Activated CD4-positive, alpha-beta memory T cell treated with anti-CD3 and anti-CD28 coated beads, Interleukin-2, amount 10 ng/mL, durations not matched to agents 7 days and 5 days (primary cell): ENCODE measurements at places on chromosomes 12 and 14. TPM values are rescaled to one million over a fixed set of nuclear protein-coding genes. Genes with fewer than 3 reads are reported as not detected.
A peak's percentile ranks its signal among the peaks of the same experiment; 100 is the strongest.

CBX5 gene
- 103 TPM for total RNA-seq

MORN3 gene
- total RNA-seq = 3.6 TPM

SMCO2 gene
- total RNA-seq = 0.60 TPM

GPD1 gene
- 0.40 TPM for total RNA-seq

GAS2L3 gene
- 4.0 TPM for total RNA-seq

DNA sequence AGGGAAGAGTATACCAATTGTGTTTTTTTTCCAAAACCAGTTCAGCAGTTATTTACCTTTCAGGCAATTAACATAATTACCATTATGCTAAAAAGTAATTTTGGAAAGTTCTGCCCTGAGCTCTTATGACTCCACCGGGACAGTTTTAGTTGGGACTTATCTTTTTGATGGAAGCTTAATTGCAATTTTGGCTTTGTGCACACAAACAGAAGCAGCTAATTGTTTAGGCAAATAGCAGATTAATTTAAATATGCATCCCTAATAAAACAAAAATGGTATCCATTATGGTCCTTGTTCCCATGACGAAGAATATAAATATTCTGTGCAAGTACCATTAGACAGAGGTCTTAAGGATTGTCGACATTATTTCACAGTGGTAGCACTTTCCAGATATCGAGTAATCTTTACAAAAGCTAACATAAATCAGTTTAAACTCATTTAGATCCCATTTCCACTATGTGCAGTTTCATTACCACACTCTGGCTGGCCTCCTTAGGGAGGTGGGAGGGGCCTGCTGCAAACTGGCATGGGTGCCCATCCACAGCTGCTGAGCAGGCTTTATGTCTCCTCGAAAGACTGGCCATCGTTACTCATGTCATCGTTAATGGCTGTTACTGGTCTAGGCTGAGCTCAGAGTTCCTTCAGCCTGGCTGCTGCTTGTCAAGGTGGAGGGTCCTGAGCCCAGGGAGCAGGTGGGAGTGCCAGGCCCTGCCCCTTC, 68.2 kb downstream of the FBXW8 start:
- no peak overlapping the region for H3K4me3 ChIP-seq
- no peak overlapping the region for H3K27ac ChIP-seq

DNA sequence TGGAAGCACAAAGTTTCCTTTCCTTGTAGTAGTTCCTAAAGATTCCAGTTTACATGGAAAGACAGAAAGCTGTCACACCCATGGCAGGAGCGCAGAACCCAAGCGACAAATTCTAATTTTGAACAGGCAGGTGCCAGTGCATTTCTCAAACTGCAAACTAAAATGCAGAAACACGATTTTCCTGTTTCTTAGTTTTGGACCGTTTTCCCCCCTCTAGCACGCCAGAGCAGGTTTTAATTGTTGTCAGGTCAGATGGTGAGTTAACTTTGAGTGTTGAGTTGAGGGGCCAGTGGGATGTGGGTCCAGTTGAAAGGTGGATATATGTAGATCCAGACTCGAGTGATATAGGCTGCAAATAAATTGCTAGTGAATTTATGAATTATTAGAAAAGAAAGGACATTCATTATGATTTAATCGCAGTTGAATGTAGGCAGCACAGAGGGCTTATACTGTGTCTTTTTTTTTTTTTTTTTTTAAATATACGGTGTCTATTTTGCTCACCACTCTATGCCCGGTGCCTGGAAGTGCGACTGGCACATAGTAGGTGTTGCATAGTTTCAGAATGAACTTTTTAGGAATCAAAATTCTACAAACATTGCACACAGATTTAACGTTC, 909 bp upstream of the ETFBKMT start:
- H3K4me1 ChIP-seq = peaks cover 22% of the 10 kb centered on the region
- H3K27me3 ChIP-seq = no peaks in the 10 kb centered on the region
- peak overlapping the region; percentile 96 for H3K4me3 ChIP-seq
- no peak for DNase-seq
- peak overlapping the region; percentile 100 for H3K27ac ChIP-seq
- H3K36me3 ChIP-seq = peaks cover 3% of the 10 kb centered on the region

- no peaks in the 10 kb centered on the region for H3K27me3 ChIP-seq
- H3K4me1 ChIP-seq = peaks cover 40% of the 10 kb centered on the region
- H3K4me3 ChIP-seq = no peak overlapping the region
- no peak for DNase-seq
Observed at GRCh38 chr12:11174022-11174421, 3.0 kb downstream of the SMIM10L1 start.

DNA sequence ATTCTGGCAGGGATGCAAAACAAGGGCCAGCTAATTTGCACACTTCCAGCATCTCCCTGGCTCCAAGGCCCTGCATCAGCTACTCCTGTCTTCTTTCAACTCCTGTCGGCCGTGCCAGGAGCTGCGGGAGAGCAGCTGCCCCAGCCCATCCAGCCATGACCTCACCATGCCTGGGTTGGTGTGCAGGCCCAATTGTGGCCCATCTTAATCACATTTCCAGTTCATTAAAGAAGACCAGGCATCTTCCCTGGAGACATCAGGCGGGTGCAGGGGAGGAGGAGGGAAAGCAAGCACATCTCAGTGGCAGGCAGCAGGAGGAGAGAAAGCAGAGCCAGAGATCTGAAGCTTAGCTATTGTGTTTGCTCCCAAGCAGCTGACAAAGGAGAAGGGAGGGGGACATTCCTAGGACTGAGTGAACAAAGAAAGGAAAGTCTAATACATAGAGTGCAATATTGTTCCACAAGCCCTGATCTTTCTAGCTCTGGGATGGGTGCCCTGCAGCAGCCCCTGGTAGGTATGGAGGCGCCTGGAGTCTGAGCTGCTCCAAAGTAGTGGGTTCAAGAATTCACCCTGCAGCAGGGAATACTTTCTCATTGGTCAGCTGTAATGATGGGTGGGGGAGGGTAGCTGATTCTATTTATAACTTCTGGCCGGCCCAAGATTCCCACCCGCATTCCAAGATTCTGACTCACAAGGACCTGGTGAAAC, 40.1 kb downstream of the VWF start:
- no peaks in the 10 kb centered on the region for H3K36me3 ChIP-seq
- no peaks in the 10 kb centered on the region for H3K4me1 ChIP-seq
- peaks cover 2% of the 10 kb centered on the region for H3K27me3 ChIP-seq
- H3K27ac ChIP-seq = no peak overlapping the region
- DNase-seq = no peak
- no peak overlapping the region for H3K4me3 ChIP-seq

DNA sequence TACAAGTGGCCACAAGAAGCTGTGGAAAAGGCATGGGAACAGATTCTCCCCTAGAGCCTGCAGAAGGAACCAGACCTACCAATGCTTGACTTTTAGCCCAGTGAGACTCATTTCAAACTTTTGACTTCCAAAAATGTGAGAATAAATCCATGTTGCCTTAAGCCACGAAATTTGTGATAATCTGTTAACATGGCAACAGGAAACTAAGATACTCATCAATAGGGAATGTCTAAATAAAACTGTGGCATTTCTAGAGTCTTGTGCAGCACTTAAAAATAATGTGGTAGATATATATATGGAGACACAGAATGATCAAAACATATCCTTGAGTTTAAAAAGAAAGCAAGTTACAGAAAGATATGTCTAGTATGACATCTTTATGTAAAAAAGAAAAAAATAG, 12.0 kb downstream of the HECTD4 start:
- H3K4me1 ChIP-seq = peaks cover 5% of the 10 kb centered on the region
- H3K4me3 ChIP-seq = no peak overlapping the region
- no peak for DNase-seq
- H3K27ac ChIP-seq = no peak overlapping the region
- H3K36me3 ChIP-seq = peaks cover 3% of the 10 kb centered on the region

DNA sequence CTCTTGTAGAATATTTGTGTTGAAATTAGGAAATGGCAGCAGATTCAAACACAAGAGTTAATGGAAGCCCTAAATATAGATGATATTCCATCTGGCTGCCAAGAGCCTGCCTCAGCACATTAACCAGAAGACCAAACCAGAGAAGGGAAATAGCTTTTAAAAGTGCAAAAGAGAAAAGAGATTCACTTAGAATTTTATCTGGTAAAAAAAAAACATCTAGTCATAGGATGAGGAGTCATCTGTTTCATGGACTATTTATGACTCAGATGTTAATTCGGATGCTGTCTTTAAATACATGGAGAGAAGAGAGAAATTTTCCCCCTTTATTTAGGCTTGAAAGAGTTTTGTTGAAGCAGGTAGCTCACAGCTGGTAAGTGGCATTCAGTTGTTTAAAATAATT, 201.6 kb upstream of the NUDT4 start:
- DNase-seq = no peak
- H3K27ac ChIP-seq = no peak overlapping the region
- no peaks in the 10 kb centered on the region for H3K4me1 ChIP-seq
- H3K36me3 ChIP-seq = no peaks in the 10 kb centered on the region
- peaks cover 2% of the 10 kb centered on the region for H3K27me3 ChIP-seq

DNA sequence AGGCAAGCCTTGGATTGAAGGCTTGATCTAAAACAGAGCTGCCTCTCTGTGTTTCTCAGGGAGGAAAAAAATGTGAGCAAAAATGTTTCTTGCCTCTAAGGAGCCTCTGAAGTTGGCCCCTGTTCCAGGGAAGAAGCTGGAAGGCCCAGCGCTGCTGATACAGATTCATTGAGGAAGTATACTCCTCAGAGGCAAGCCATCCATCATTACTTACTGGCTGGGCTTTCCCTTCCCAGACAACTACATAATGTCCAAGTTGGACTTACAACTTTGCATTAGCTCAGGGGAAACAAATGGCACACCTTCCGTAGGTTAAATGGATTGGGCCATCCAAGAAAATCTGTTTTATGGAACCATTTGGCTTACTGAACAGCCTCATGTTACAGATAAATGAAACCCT, 263.7 kb upstream of the SEL1L start:
- no peak overlapping the region for H3K4me3 ChIP-seq
- H3K4me1 ChIP-seq = no peaks in the 10 kb centered on the region
- H3K36me3 ChIP-seq = no peaks in the 10 kb centered on the region
- no peak overlapping the region for H3K27ac ChIP-seq
- H3K27me3 ChIP-seq = no peaks in the 10 kb centered on the region
